Spinal cord (tissue), 10 donors: ENCODE measurements at places on chromosomes 4 and X. TPM values are rescaled to one million over a fixed set of nuclear protein-coding genes. Genes with fewer than 3 reads are reported as not detected.

Gene GYG2
- total RNA-seq: 20.3 TPM

GRCh38 chr4:125461676-125462363 lies 147.1 kb downstream of the FAT4 start:
- no peak overlapping the region for H3K27ac ChIP-seq
- H3K27me3 ChIP-seq: no peaks in the 10 kb centered on the region
- H3K36me3 ChIP-seq: no peaks in the 10 kb centered on the region
- H3K4me3 ChIP-seq: no peak overlapping the region

Gene RASGEF1B
- total RNA-seq: 78.6 TPM

Gene PPP4R3C
- total RNA-seq: not detected

Gene TLR8
- 2.1 TPM for total RNA-seq

DNA sequence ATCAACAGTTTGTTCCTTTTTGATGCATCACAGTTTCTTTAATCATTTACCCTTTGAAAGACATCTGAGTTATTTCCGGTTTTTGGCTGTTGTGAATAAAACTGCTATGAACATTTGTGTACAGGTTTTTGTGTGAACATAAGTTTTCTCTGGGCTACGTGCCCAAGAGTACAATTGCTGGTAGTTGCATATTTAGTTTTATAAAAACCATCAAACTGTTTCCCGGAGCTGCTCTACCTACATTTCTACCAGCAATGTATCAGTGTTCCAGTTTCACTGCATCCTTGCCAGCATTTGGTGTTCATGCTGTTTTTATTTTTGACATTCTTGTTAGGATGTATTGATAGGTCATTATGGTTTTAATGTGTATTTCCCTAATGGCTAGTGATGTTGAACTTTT lies 17.3 kb downstream of the KDM6A start:
- no peak for DNase-seq
- H3K27ac ChIP-seq: no peak overlapping the region
- no peaks in the 10 kb centered on the region for H3K4me1 ChIP-seq
- H3K27me3 ChIP-seq: no peaks in the 10 kb centered on the region
- H3K4me3 ChIP-seq: no peak overlapping the region
- no peaks in the 10 kb centered on the region for H3K36me3 ChIP-seq

Gene MAGEC3
- not detected for total RNA-seq

- DNase-seq: no peak
- H3K4me1 ChIP-seq: no peaks in the 10 kb centered on the region
- H3K27ac ChIP-seq: no peak overlapping the region
- H3K36me3 ChIP-seq: no peaks in the 10 kb centered on the region
Observed at GRCh38 chrX:20515841-20516461, 249.2 kb upstream of the RPS6KA3 start.

DNA sequence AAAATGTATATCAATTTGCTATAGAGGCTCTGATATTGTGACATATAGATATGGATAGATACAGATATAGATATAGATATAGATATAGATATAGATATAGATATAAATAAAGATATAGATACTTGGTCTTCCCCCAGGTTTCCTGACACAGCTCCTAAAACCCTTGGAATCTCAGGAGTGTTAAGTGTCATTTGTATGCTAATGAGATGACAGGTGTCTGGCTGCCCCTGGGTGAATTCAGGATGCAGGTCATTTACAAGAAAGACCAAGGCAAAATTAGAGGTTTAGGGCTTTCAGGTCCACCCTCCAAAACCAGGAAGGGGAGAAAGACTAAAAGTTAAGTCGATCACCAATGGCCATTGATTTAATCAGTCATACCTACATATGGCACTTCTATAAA lies 1034.8 kb downstream of the PDHA2 start:
- H3K4me3 ChIP-seq: no peak overlapping the region
- no peak for DNase-seq
- no peaks in the 10 kb centered on the region for H3K27me3 ChIP-seq
- H3K27ac ChIP-seq: no peak overlapping the region

DNA sequence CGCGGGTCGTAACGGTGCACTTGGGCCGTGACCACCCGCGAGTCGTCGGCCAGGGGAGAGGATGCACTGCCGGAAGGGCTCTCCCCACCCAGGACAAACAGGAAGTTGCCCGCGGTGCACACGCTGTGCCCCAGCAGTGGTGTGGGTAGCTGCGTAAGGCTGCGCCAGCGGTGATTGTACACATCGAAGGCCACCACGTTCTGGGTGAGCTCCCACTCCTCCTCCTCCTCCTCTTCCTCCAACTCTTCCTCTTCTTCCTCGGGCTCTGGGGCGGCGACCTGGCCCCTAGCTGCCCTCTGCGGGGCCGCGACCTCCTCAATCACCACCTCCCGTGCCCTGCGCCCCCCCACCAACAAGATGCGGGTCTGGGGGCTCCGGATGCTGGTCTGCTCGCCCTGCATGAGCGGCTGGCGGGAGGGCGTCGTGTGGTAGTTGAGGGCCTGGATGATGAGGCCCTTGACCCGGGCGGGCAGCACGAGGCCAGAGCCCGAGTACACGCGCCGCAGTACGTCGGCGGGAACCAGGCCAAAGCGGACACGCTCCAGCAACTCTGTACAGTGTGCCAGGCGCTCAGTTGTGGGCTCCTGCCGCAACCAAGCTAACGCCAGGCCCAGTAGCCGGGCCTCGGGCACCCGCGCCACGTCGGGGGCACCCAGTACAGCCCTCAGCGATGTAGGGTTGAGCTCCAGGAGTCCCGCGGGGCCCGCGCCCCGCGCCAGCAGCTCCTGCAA lies 1.4 kb downstream of the KLHL34 start:
- peaks cover 19% of the 10 kb centered on the region for H3K36me3 ChIP-seq
- no peak overlapping the region for H3K27ac ChIP-seq
- peaks cover 20% of the 10 kb centered on the region for H3K27me3 ChIP-seq
- no peak for DNase-seq
